WTC11 (cell line): ENCODE measurements at places on chromosomes 3 and 15. TPM values are rescaled to one million over a fixed set of nuclear protein-coding genes. Genes with fewer than 3 reads are reported as not detected.

GRCh38 chr15:90482124-90483011, 47.4 kb upstream of the CRTC3 start:
- peak; percentile 60 for DNase-seq
- H3K27ac ChIP-seq, result no peak overlapping the region
- H3K4me3 ChIP-seq, result no peak overlapping the region
- peaks cover 59% of the 10 kb centered on the region for H3K36me3 ChIP-seq

- no peak for DNase-seq
- no peaks in the 10 kb centered on the region for H3K36me3 ChIP-seq
- 0 out of 2 replicates have a peak overlapping the region, but pooled peaks have one; percentile 19 for H3K27ac ChIP-seq
- H3K27me3 ChIP-seq, result no peaks in the 10 kb centered on the region
These were observed 19.9 kb upstream of the TATDN2 start for GRCh38 chr3:10228248-10228950.

- peaks cover 63% of the 10 kb centered on the region for H3K4me1 ChIP-seq
- no peak overlapping the region for H3K27ac ChIP-seq
These were observed 926 bp upstream of the SKOR1 start for GRCh38 chr15:67824197-67824968.

GRCh38 chr3:164351131-164351530, 727.2 kb downstream of the SI start:
- peaks cover 6% of the 10 kb centered on the region for H3K4me1 ChIP-seq
- no peak overlapping the region for H3K4me3 ChIP-seq
- H3K27ac ChIP-seq, result no peak overlapping the region
- H3K36me3 ChIP-seq, result peaks cover 21% of the 10 kb centered on the region
- no peak for DNase-seq

GRCh38 chr3:64599651-64600050, 88.1 kb downstream of the ADAMTS9 start:
- no peak overlapping the region for H3K27ac ChIP-seq
- no peaks in the 10 kb centered on the region for H3K36me3 ChIP-seq
- H3K27me3 ChIP-seq, result no peaks in the 10 kb centered on the region
- DNase-seq, result no peak
- H3K4me3 ChIP-seq, result no peak overlapping the region

DNA sequence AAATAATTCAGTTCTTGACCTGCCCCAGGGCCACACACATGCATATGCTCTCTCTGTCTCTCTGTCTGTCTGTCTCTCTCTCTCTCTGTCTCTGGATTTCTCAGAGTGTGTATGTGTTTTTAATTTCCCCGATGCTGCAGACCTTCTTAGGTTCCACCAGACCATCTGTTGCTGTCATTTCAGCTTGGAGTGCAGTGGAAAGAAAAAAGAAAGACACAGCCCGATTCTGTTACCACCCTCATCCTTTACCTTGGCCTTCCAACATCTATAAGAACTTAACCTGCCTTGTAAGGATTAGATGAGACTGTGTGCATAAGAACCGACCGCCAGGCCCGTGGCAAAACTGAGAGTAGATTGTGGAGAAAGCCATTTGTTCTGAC, 9.7 kb upstream of the PGPEP1L start:
- H3K4me1 ChIP-seq, result peaks cover 13% of the 10 kb centered on the region
- H3K4me3 ChIP-seq, result no peak overlapping the region
- H3K36me3 ChIP-seq, result no peaks in the 10 kb centered on the region
- H3K27me3 ChIP-seq, result peaks cover 12% of the 10 kb centered on the region
- DNase-seq, result no peak

DNA sequence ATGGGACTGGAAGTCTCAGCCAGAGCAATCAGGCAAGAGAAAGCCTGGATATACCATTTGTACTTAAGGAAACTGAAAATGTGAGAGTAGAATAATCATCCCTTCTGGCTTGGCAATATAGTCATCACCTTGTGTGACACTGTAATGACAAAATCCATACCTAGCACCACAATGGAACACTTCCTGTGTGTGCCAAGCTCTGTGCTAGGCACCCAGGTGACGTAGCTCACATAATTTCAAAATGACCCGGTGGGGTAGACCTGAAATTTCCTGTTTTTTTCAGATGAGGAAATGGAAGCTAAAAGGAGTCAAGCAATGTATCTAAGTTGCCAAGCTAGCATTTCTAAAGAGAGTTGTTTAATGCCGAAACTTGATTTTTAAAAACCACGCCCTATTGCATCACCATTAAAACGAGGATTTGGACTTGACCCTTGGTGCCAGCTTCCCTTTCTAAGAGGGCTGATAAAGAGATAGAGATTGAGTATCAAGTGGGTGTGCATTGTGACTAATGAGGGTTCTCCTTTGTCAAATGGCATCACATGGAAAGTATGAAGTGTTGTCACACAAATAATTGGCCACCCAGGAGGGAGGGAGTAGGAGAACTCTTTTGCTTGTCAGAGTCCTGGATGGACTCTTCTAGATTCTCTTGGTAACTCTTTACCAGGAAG, 141.3 kb upstream of the PDZRN3 start:
- no peak overlapping the region for H3K4me3 ChIP-seq
- H3K4me1 ChIP-seq, result peaks cover 57% of the 10 kb centered on the region
- H3K27ac ChIP-seq, result 0 out of 2 replicates have a peak overlapping the region, but pooled peaks have one; percentile 13
- no peak for DNase-seq
- peaks cover 9% of the 10 kb centered on the region; the same call in 1 of the 2 replicates for H3K36me3 ChIP-seq

The BAHD1 gene
- total RNA-seq, result 40.7 to 49.1 TPM (median 41.5 TPM) in 3 replicates

The RAB43 gene
- total RNA-seq, result 20.2 to 34.5 TPM (median 21.0 TPM) in 3 replicates

The ZPLD1 gene
- total RNA-seq, result not detected in 3 replicates
